ENCODE measurements at places on chromosomes 7 and 10.

DNA sequence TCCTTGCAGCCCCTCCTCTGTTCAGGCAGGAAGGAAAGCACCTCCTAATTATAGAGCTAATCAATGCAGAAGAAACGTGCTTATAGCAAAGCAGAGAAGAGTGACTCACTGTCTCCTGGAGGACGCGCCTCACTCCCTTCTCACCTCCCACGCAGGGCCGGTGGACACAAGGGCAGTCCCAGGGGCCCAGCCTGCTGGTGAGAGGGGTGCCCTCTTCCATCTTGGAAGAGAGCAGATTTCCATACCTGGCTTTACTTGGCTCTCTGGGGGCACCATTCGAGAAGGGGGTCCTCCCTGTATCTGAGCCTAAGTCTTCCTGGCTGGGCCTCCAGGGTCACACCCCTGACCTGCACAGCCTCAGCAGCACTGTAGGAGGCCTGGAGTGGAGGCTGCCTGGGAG, 55.8 kb downstream of the RASGEF1A start:
- DNase-seq: no peak

- DNase-seq: no peak
These were observed 181.4 kb downstream of the CUX1 start for GRCh38 chr7:101998906-101999240.

- no peak for DNase-seq
These were observed 255.8 kb downstream of the TWIST1 start for GRCh38 chr7:18861514-18862118.

DNA sequence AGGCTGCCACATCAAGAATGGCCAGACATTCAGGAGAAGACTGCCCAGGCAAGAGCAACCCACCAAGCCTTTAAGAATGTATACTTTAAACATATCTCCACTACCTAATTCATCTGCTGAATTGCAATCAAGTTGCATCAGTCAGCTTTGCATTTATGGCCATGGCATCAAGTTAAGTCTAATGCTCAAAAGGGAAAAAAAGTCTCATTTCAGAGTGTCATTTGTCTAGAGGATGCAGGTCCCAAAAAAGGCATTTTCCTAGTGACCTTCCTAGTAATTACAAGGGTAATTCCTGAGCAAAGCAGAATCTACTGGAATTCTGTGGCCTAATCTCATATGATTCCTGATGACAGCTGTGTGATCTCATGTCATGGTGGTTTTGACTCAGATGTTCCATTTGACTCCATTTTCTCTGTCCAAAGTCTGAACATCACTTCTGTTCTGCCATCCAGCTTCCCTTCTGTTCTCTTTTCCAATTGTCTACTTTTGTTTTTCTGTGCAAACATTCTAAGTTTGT, 7.3 kb upstream of the CABCOCO1 start:
- no peak for DNase-seq

- DNase-seq: no peak
These were observed 59.9 kb downstream of the WDFY4 start for GRCh38 chr10:48744587-48744986.

- DNase-seq: no peak
These were observed 701.5 kb downstream of the KCNMA1 start for GRCh38 chr10:76935941-76936613.

GRCh38 chr7:36207451-36208291, 54.6 kb downstream of the EEPD1 start:
- DNase-seq: no peak

- DNase-seq: no peak
These were observed 109.9 kb downstream of the REEP3 start for GRCh38 chr10:63630931-63631680.

DNA sequence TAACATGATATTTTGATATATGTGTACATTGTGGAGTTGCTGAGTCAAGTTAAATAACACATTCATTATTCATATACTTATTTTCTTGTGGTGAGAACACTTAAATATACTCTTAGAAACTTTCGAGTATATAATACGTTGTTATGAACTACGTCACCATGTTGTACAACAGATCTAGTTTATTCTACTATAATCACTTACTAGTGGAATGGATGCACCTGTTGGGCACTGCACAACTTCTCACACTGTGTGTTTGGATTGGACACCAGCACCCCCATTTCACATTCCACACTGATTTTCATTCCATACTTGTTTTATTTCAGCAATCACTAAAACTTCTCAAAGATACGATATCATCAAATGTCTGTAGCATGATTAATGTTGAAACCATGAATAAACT, 407.3 kb downstream of the RPS24 start:
- DNase-seq: no peak

GRCh38 chr7:100632951-100633717, 8.2 kb downstream of the TFR2 start:
- peak; percentile 66 for DNase-seq

GRCh38 chr7:1963575-1963974, 269.2 kb downstream of the MAD1L1 start:
- no peak for DNase-seq

GRCh38 chr7:110084181-110084807, 1006.6 kb upstream of the LRRN3 start:
- no peak for DNase-seq

DNA sequence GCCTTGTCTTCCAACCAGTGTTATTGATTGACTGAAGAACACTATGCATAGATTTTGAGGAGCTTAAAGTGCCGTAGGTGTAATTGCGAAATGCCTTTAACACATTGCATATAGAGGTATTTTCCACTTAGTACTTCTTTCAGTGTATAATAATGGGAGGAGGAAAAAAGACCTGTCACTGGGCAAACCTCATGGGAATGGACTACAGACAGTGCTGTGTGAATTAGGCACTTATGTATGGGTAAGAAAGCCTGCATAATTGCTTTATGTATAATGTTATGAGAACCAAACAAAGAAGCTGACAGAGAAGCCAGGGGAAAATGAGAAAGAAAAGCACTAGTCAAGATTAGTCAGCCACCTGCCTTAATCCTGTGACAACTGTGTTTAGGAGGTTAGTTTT, 12.4 kb upstream of the SCRN1 start:
- DNase-seq: no peak

GRCh38 chr10:98778277-98778759, 331.6 kb upstream of the HPS1 start:
- DNase-seq: no peak

DNA sequence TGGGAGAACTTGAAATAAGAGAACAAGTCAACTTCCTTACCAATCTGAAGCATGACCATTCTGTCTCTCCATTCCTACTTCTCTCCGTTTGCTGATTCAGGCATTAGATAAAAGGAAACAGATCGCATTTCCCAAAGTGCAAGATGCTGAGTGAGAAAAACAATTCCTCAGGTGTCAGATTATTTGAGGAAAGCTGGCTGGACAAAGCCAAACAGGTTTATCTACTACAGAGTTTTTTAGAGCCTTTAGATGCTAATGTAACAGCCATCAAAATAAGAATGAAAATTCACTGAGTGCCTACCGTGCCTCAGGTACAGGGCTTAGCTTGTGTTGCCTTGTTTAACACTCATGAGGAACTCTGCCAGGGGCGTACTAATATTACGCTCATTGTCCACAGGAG, 135.9 kb upstream of the MBL2 start:
- DNase-seq: no peak

DNA sequence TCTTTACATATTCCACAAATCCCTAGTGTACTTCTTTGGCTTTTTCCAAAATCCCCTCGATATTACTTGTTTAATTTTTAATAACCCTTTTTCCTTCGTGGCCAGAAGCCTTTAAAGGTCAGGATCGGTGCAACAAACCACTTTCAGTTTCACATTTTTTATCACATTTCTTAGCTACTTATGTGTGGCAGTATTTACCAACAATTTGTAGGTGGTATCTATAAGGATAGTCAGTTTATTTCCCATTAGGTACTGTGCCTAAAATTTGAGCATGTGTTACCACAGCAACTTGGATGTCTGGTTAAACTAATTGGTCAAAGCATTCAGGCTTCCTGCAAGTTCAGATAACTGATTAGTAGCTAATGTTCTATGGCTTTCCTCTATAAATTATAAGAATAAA, 104.9 kb downstream of the CDK14 start:
- DNase-seq: no peak

GRCh38 chr7:106365252-106366005, 80.6 kb upstream of the NAMPT start:
- DNase-seq: no peak

DNA sequence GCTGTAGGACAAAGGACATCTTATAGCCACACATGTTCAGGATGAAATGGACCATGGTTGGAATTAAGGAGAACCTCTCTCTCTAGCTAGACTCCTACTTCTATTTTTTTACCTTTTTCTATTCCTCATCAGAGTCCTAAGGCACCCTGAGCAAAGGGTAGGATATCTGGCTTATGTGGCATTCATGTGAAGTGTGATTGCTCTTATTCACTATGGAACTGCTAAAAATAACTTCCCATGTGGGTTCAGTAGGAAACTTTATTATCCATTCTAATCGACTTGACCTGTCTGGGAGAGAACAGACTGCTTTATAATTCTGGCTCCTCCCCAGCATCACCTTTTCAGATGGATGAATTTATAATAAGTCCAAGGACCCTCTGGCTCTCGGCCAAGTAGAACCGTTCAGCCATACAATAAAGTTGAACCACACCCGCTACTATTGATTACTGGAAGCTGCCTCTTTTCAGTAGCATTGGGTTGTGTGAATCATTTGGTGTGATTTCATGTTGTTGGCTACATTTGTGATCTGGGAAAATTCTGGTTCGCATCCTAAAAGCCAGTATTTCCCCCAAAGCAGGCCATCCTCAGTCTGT, 117.5 kb downstream of the NRF1 start:
- DNase-seq: no peak

- DNase-seq: no peak
These were observed 10.2 kb downstream of the PLEKHA8 start for GRCh38 chr7:30038196-30038980.

DNA sequence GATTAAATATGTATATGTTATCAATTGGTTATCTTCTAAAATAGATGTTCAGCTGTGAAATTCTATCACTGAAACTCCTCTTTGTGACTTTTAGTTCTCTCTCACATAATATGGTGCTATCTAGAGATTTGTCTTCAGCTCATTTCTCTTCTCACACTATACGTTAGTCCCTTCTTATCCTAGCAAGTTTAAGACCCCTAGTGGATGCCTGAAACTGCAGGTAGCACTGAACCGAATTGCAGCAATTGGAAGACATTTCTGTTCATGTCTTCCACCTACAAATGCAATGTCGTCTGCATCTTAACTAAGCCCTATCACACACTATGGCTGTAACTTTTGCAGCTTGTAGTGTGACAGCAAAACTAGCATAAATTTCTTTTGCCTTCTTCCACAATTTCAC, 442.7 kb upstream of the POM121L12 start:
- no peak for DNase-seq

DNA sequence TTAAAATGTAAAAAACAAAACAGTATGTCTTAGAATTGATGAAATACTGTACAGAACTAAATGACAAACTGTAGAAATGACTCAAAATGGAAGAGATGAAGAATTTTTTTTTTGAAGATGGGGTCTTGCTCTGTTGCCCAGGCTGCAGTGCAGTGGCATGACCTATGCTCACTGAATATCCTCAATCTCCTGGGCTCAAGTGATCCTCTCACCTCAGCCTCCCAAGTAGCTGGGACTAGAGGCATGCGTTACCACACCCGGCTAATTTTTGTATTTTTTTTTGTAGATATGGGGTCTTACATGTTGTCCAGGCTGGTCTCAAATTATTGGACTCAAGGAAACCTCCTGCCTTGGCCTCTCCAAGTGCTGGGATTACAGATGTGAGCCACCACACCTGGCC, 36.5 kb downstream of the ATAD1 start:
- no peak for DNase-seq

GRCh38 chr7:41977151-41977651, 259.8 kb downstream of the GLI3 start:
- no peak for DNase-seq

GRCh38 chr10:44962870-44963738, 3.5 kb downstream of the RASSF4 start:
- no peak for DNase-seq

GRCh38 chr10:31074722-31075086, 43.0 kb upstream of the ZNF438 start:
- no peak for DNase-seq

- DNase-seq: no peak
These were observed 232.0 kb downstream of the SH2D4B start for GRCh38 chr10:80769700-80770160.

DNA sequence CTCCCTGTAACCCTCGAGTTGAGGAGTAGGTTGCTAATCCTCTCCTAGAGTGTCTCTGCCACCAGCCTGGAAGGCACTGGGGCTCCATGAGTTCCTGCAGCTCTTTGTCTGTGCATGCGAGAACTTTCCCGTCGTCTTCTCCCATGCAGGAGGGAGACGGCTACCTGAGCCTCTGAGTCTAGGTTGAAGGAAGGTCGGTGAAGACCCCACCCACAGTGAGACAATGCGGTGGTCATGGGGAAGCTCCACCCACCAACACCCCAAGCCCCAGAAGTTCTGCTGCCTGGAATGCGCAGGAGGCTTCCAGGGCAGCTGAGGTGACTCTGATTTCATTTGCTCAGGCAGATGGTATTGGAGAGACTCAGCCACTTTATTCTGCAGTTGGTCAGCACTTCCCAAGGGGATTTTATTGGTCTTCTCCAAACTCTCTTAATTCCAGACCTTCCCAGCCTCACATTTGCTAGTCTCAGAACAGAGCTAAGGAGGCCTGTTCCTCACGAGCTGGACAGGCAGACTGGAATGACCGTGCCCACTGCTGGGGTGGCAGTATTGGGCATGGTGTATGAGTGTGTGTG, 36.5 kb downstream of the PTPRE start:
- DNase-seq: no peak

DNA sequence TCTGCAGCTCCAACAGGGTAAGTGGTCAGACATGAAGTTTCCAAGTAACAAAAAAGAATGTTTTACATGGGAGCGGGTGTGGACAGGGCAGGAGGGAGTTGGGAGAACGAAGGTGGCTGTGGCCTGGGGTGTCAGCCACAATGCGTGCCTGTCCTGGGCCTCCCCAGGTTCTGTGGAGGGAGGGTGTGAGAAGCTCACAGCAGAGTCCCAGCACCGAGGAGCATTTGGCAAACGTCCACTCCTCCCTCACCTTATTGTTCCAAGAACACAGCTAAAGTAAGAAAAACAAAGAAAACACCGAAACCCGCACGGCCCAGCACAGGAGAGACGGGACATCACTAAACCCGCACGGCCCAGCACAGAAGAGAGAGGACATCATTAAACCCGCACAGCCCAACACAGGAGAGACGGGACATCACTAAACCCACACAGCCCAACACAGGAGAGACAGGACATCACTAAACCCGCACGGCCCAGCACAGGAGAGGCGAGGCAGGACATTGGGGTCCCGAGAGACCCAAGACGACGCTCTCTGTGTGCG, 226.4 kb downstream of the MAD1L1 start:
- DNase-seq: no peak

- no peak for DNase-seq
These were observed 416 bp downstream of the BBS9 start for GRCh38 chr7:33129806-33130153.

- no peak for DNase-seq
These were observed 6.5 kb downstream of the DIP2C start for GRCh38 chr10:682931-683447.

GRCh38 chr10:51020200-51020599, 54.1 kb upstream of the PRKG1 start:
- no peak for DNase-seq

GRCh38 chr7:149496642-149497391, 792 bp downstream of the ZNF746 start:
- DNase-seq: peak; percentile 65

Data from stimulated activated CD4-positive, alpha-beta T cell treated with anti-CD3 and anti-CD28 coated beads, Interleukin-2, amount 100 ng/mL, for 24 hours (primary cell).